Hematopoietic multipotent progenitor cell treated with erythropoietin and hydrocortisone succinate and interleukin-3 and kit ligand, for 8 days (in vitro differentiated cells): ENCODE measurements at places on chromosomes 11 and 22.
A peak's percentile ranks its signal among the peaks of the same experiment; 100 is the strongest.

DNA sequence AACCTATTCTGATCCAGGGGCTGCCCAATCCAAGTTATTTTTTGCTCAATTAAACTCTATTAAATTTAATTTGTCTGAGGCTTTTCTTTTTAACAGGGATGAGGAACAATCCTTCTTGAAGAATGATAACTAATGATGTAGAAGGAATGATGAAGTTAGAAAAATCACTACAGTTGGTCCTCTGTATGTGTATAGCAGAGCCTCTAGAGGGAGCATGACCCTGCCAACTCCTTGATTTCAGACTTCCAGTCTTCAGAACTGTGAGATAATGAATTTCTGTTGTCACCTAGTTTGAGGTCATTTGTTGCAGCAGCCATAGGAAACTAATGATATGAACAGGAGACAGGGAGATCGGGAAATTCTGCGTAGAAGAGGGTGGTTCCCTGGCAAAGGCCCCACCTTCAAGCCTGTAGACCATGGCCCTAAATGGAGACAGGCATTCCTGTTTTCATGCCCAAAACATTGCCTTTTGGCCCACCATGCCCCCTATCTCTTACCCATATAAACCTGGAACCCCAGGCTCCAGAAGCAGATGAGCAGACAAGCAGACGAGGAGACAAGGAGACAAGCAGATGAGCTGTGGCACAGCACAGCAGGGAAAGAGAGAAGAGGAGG lies 7.7 kb upstream of the QSER1 start:
- peak; percentile 48 for DNase-seq

GRCh38 chr11:118398791-118399559 lies 2.4 kb upstream of the ATP5MG start:
- DNase-seq: peak; percentile 13

DNA sequence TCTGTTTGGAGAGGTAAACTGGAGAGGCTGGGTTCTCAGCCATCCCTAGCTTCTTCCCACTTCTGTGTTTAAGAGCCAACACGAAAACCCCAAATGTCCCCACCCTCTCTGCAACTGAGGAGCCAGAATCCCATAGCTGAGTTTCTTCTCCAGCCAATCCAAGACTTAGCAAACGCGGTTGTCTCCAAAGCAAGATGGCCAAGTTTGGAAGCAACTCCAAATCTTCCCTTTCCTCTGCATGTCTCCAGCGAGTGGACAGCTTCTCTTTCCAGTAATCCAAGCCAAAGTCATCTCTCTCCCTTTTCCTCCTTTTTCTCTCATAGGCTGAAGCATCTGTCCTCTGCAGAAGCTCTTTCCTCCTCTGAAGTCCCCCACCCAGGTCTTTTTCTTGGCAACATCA lies 539.2 kb downstream of the MIAT start:
- no peak for DNase-seq

- no peak for DNase-seq
Measured at GRCh38 chr11:57584341-57584740, 13.1 kb upstream of the SERPING1 start.

DNA sequence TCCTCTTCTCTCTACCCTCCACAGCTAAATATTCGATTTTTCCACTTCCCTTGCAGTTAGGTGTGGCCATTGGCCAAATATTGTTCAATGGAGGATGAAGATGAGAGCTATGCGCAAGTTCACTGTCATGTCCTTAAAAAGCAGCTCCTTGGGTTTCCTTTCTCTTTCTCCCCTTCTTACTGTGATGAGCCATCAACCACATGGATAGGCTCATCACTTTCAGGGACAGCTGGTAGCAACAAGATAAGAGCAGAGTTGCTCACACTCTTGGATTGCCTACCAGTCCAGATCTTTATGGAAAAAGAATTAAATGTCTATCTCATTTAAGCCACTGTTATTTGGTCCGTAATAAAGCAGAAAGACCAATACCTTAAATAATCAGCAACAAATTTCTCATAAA lies 377.0 kb downstream of the DDX10 start:
- no peak for DNase-seq

DNA sequence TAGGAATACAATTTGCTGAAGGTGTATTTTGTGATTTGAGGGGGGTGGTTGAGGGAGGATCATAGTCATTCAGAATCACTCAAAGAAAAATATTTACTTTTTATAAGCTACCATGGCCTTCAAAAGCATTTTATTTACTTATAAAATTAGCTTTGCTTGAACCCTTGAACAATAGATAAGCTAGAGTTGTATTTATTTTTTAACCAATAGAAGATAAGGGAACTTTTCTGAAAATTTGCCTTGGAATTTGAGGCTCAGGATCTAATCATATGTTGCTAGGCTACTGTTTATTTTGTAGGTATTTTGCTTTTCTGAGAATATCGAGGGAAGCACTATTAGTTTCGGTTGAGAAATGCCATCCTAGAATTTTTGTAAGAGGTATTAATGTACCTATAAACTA lies 82.1 kb downstream of the EMSY start:
- no peak for DNase-seq

DNA sequence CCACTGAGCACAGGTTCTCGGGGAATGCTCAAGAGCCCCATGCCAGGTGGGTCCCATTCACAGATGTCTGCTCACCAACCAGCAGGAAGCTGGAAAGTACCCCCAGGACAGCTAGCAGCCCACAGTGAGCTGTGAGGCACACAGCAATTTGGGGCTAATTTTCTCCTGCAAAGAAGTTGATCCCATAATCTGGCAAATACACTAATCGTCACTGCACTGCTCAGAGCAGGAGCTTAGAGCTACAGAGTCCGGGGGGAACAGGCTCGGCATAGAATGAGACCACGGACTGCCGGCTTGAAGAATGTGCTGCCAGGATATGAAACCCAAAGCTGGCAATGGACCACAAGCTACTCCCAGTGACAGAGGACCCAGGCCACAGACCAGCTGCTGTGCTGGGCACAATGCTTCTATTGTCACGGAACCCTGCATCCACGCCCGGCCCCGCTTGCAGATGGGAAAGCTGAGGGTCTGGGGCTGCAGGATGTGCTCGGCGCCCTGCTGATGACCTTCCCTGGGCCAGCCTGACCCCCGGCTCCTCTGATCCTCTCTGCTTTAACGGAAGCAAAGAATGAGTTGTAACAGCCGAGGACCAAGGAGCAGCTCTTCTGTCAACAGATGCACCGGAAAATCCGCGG lies 239.7 kb downstream of the CTTN start:
- DNase-seq: no peak

DNA sequence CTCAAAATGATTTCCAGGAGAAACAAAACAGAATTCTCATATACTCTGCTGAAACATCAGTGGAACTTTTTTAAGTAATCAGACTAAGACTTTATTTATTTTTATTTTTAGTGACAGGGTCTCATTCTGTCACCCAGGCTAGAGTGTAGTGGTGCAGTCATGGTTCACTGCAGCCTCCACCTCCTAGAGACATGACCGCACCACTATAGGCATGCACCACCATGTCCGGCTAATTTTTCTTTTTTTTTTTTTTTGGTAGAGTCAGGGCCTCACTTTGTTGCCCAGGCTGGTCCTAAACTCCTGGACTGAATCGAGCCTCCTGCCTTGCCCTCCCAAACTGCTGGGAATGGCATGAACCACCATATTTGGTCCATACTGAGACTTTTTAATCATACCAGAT lies 42.9 kb downstream of the PRDM10 start:
- DNase-seq: no peak

GRCh38 chr22:34105461-34106062 lies 185.3 kb upstream of the LARGE1 start:
- DNase-seq: peak; percentile 12

GRCh38 chr22:30511109-30511508 lies 5.6 kb upstream of the SEC14L4 start:
- DNase-seq: no peak

DNA sequence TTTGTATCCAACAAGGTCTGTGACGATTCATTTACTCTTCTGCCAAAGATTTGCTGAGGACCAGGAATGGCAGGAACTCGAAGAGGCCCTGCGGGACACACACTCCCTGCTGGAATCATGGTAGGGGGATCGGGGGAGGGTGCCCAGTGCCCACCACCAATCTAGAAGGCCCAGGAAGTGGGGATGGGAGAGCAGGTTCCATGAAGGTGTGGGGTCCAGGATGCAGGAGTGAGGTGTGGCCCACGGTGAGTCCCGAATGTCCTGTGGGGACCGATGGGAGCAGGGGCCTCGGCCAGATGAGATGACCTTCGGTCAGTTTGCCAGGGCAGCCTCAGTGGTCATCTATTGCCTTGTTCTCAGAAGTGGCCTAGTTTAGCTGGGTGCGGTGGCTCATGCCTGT lies 492.7 kb downstream of the BRD1 start:
- DNase-seq: no peak

DNA sequence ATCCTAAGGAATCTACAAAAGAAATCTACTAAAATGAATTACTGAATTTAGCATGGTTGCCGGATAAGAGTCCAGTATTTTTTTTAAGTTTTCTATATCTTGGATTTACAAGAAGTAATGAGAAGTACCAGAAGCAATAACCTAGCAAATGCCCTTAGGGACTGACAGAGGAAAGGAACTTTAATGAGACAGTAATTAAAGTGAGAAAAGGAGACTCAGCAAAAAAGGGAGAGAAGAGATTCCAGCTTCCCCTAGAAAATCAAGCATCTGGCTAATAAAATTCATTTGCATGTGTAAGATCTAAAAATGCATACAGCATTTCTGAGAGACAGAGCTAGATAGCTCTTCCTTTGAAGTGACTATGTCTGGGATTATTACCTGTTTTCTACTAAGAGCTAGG lies 39.1 kb downstream of the IZUMO1R start:
- DNase-seq: no peak

DNA sequence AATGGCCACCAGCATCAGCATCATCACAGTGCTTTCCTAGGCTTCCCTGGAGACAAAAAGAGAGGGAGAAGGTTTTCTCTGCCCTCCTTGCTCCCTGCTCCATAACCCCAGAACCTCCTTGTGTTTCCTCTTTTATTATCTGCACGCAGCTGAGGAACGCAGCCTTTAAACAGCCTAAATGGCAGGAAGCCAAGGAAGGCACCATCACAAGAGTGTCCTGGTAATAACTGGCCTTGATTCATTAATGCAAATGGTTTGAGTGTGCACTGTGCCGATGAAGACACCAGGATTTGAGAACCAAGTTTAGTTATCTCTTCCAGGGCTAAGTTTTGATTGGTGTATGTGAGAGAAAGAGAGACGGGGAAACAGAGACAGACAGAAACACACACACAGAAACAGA lies 29.4 kb upstream of the DRD2 start:
- DNase-seq: no peak

GRCh38 chr11:68295271-68295670 lies 17.1 kb upstream of the LRP5 start:
- DNase-seq: no peak

- DNase-seq: no peak
Measured at GRCh38 chr11:7605186-7605943, 67.9 kb downstream of the CYB5R2 start.

GRCh38 chr11:91698845-91699244 lies 525.8 kb upstream of the FAT3 start:
- DNase-seq: no peak

GRCh38 chr22:38853196-38853651 lies 9.4 kb upstream of the NPTXR start:
- DNase-seq: no peak

- no peak for DNase-seq
Measured at GRCh38 chr11:68498321-68498720, 37.8 kb downstream of the PPP6R3 start.

DNA sequence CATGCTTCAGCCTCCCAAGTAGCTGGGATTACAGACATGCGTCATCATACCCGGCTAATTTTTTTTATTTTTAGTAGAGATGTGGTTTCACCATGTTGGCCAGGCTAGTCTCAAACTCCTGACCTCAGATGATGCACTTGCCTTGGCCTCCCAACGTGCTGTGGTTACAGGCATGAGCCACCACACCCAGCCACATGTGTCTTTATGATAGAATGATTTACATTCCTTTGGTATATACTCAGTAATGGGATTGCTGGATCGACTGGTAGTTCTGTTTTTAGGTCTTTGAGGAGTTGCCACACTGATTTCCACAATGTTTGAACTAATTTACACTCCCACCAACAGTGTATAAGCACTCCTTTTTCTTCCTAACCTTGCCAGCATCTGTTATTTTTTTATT lies 276.2 kb downstream of the METTL15 start:
- DNase-seq: no peak

- DNase-seq: no peak
Measured at GRCh38 chr11:111019871-111020670, 225.5 kb upstream of the POU2AF2 start.

DNA sequence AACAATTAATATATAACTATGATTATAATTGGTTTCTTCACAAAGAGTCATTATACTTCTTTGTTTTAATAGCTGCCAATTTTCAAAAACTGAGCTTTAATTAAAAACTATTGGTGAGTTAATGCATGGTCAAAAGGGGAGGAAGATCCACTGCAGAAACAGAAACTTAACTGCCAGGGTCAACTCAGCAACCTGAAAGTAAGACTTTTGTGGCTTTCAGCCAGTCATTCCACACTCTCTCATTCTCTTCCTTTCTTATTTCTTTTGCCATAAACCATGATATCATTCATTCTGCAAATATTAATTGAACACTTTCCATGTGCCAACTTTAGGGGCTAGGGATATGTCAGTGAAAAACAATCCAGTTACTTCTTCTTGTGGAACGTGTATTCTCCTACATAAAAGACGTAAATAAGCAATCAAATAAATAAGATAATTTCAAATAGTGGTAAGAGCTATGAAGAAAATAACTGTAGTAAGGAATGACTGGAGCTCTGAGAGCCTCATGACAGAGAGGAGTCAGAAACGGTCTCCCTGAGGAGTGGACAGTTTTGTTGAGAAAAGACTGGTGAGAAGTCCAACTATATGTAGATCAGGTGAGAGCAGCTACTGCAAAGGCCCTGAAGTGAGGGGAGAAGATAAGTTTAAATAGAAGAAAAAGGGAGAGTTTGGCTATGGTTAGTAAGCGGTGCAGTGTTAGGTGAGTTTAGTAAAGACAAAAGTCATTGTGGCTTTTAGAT lies 130.5 kb downstream of the GRIA4 start:
- DNase-seq: no peak

GRCh38 chr11:116134450-116134849 lies 630.2 kb upstream of the CADM1 start:
- no peak for DNase-seq

GRCh38 chr22:50569896-50570535 lies 7.3 kb upstream of the SYCE3 start:
- no peak for DNase-seq

- no peak for DNase-seq
Measured at GRCh38 chr11:129155745-129156144, 36.4 kb downstream of the ARHGAP32 start.

GRCh38 chr22:32714458-32715430 lies 86.8 kb upstream of the TIMP3 start:
- no peak for DNase-seq

DNA sequence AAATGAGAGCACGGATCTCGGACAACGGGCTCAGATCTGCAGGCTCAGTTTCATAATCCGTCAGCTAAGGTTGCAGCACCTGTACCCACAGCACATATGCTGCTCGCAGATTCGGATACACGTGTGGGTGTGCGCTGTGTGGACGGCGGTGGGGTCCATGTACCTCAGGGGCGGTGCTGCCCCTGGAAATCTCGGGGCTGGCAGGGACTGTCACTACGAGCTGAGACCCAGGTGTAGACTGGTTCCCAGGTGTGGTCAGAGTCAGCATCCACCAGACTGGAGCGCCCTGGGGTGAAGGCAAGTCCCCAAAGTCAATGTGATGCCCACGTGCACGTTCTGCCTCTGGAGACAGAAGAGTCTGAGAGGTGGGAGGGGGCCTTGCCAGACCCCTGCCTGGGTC lies 989.3 kb downstream of the BRD1 start:
- no peak for DNase-seq

- peak; percentile 70 for DNase-seq
Measured at GRCh38 chr11:75896843-75897419, 81.9 kb downstream of the UVRAG start.
